ENCODE measurements at places on chromosomes 13 and 19.

GRCh38 chr19:2719232-2719735 lies 1.9 kb downstream of the DIRAS1 start:
- DNase-seq: no peak

- no peak for DNase-seq
These were observed 809 bp downstream of the MYO1F start for GRCh38 chr19:8576273-8576993.

GRCh38 chr13:110957181-110957884 lies 42.5 kb upstream of the ANKRD10 start:
- no peak for DNase-seq

DNA sequence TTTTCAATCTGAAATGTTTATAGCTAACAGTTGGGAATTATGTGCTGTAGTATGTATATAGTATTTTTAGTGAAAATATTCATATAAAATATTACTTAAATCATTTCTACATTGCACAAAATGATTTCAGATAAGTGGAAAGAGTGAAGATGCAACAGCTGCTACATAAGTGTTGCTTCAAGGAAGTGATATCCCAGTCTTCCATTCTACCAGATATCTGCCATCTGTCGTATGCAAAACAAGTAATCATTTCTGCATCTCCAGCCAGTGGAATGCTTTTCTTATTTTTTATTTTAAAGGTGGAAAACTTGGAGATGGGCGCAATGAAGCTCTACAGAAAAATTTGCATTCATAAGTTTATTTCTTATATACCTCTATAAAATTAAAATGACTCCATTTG lies 152.5 kb upstream of the MAB21L1 start:
- DNase-seq: no peak

DNA sequence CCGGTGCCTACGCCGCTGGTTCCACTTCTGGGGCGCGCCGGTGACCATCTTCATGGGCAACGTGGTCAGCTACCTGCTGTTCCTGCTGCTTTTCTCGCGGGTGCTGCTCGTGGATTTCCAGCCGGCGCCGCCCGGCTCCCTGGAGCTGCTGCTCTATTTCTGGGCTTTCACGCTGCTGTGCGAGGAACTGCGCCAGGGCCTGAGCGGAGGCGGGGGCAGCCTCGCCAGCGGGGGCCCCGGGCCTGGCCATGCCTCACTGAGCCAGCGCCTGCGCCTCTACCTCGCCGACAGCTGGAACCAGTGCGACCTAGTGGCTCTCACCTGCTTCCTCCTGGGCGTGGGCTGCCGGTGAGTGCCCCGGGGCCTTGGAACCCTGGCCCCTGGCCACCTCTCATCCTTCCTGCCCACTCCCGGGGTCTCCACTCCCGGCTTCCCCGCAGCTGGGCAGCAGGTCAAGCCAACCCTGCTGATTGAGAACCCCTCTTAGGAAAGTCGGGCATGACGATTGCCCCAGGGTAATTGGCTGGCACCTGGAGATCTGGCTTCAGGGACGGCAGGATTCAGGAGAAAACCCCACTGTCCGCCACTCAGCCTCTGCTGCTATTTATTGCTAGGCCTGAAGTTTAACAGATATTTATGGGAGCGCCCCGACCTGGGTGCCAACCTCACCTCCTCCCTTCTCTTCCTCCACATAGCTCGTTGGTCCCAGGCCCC lies 39.1 kb downstream of the TRPM4 start:
- no peak for DNase-seq

DNA sequence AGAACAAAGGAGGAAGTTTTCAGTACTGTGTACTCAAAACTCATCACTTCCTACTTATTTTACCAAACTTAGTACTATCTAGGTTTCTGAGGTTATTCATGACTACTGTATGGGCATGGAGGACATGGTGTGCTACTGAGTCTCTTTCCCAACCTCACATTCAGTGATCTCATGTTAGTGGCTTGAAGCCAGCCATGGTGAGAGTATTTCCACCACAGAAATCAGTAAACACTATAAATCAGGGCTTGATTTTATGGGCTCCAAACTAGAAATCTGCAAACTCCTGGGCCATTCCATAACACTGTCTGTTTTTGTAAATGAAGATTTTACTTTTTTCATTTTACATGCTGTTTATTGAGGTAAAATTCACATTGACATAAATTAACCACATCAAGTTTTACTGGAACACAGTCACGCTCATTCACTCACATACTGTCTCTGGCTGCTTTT lies 19.7 kb downstream of the MED26 start:
- DNase-seq: no peak

- peak; percentile 36 for DNase-seq
These were observed 26.5 kb downstream of the MYCBP2 start for GRCh38 chr13:77300176-77301037.

- DNase-seq: no peak
These were observed 161.8 kb downstream of the FOXO1 start for GRCh38 chr13:40504641-40505040.

DNA sequence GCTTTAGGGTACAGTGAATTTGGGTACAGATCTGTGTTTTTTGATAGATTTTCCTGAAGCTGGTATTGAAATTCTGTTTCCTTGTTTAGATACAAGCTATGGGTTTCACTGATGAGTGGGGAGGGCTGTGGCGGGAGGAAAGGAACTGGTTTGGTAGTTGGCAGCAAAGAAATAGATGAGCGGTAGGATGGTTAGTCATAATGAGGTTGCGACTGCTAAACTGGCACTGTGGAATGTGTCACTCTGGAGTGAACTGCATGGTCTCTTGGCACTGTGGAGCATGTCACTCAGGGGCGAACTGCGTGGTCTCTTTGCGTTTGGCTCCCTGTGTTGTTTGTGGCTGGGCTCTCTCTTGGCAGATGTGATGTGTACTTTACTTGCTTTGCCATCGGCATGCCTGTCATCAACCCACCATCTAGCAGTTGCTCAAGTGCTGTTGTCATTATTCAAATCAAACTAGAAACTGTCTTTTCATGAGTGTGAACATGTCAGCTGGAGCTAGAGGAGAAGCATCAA lies 82.1 kb downstream of the ATP8A2 start:
- no peak for DNase-seq

- DNase-seq: no peak
These were observed 3.2 kb downstream of the ZNF441 start for GRCh38 chr19:11769995-11770394.

DNA sequence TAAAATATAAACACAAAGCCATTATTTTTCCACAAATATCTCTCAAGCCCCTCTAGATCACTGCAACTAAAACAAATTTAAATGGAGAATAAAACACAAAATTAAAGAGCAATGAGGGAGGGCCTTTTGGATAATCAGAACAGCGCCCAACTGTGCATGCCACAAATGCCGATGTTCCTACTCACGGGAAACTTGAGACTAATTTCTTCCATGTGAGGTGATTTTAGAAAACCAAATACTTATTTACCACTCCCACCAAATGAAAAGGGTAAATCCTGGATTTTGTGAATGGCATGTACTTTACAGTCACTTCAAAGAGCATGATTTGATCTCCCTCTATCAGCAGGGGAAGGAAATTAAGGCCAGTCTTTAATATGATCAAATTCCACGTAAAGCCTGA lies 74.8 kb downstream of the SLC7A1 start:
- DNase-seq: no peak

- peak; percentile 45 for DNase-seq
These were observed 9.9 kb downstream of the KLHL26 start for GRCh38 chr19:18646535-18647370.

DNA sequence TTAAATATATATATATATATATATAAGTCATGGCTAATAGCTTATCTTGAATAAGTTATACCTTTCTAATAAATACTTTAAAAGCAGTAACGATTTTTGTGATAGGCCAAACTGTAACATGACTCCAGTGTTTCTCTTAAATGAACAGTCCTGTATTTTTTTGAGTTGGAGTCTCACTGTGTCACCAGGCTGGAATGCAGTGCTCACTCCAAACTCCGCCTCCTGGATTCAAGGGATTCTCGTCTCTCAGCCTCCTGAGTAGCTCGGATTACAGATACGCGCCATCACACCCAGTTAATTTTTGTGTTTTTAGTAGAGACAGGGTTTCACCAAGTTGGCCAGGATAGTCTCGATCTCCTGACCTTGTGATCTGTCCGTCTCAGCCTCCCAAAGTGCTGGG lies 814.2 kb upstream of the SLITRK5 start:
- no peak for DNase-seq

DNA sequence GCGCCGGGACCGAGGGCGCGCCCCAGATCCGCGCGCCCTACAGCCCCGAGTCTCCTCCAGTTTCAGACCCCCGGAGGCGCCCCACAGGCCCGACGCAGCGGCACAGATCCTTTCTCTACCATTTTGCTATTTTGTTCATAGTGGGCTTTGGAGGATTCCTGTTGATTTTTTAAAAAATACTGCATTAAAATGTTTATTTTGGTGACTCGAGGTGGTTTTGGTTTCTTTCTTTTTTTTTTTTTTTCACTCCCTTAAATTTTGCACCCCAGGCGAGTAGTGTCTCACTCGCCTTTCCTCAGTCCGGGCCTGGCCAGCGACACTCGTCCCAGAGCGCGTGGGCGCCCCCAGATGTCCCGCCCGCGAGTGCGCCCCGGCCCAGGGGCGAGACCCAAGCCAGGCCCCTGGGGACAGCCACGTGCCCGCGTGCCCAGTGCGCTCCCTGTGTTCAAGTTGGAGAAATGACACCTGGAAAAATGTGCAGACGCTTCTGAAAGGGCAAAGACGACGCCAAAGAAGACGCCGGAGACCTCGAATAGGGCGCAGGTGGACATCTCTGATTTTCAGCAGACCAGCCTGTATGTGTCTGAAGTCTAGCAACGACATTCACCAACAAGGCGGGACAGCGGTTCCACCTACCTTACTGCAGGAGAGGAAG lies 471 bp upstream of the INSR start:
- DNase-seq: peak; percentile 49

DNA sequence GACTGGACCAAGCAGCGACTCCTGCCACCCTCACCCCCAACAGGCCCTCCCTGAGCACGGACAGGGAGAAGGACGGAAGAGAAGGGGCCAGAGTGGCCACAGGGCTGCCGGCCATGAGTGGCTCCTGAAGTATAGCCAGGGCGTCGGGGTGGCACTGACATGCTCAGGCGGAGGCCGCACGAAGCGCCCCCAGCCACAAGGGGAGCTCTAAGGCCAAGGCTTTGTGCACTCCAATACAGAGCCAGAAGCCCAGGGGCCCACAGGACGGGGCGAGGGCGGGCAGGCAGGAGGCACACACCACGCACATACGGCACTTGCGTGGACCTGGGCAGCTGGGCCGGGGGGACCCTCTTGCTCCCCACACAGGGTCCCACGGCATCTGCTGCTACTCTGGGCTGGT lies 52.0 kb downstream of the KLF2 start:
- DNase-seq: no peak

All from right lung (tissue), 10 donors.